ENCODE measurements at places on chromosomes 7 and 10.
A peak's percentile ranks its signal among the peaks of the same experiment; 100 is the strongest.

DNA sequence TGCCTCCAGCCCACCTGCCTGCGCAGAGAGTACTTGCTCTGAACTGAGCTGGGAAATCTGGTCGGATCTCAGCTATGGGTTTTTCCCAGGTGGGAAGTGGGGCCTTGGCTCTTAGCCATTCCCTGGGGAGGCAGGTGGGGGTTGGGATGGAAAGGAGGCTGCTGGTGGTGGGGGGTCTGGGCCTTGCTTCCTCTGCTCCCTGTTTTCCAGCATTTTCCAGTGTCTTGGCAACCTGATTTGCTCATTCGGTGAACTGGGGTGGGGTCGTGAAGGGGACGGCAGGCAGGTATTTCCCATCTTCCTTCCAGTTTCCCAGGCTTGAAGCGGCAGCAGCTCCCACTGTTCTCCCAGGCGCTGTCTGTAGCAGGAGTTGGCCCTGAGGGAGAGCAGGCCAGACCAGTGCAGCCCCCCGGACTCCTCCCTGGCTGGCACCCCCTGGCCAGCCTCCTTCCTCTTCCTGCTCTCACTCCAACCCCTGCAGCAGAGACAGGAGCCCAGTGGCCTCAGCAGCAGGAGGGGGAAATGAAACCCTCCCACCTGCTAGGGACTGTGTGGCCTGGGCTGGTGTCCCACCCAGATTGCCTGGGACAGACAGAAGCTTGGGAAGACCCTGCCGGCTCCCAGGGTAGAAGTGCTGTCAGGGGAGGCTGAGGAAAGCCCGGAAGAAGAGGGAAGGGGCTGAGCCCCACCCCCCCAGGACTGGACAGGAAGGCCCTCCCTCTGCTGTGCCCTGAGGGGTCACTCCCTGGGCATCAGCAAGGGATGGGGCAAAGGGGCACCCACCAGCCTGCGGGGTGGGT, 6.6 kb downstream of the TRIM8 start:
- DNase-seq = no peak

DNA sequence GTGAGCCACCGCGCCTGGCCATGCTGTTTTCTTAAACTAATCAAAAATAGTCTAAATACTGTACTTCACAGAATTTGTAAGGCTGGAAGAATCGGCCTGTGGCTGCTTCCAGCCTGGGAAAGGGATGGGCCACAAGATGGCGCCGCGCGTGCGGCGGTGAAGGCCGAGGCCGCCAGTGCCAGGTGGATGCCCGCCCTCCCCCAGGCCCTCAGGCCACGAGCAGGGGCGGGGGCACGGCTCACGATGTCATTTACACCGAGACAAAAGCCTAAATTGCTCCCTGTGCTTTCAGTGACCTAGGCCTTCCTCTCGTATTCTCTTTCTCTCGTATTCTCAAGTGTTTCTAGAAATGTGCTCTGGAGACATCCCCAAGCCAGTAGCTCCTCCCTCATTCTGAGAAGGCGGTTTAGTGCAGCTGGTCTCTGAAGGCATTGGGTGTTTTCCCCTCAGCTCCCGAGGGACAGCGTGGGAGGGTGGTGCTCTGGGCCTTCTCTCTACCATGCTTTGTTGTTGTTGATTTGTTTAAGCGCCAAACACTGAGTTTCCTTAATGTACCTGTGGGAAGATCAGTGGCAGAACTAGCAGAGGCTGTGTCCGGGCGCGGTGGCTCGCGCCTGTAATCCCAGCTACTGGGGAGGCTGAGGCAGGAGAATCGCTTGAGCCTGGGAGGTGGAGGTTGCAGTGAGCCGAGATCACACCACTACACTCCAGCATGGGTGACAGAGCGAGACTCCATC, 68.4 kb downstream of the CDC123 start:
- DNase-seq = peak; percentile 71

DNA sequence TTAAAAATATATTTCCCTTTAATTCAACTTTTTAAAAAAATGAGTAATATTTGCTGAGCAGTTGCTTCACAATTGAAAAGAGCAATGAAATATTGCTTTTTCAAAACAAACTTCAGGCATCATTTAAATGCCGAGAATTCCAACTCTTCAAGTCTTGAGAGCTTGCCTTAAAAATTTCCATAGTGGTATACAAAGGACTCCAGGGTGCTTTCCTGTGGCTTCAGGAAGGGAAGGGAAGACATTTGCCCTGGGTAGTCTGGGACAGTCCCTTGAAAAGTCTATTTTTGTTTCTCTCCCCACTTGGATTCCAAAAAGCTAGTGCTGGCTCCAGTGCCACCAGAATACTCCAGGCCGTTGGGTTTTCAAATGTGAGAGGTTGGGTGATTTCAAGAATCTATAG, 71.7 kb downstream of the HYCC1 start:
- DNase-seq = no peak

DNA sequence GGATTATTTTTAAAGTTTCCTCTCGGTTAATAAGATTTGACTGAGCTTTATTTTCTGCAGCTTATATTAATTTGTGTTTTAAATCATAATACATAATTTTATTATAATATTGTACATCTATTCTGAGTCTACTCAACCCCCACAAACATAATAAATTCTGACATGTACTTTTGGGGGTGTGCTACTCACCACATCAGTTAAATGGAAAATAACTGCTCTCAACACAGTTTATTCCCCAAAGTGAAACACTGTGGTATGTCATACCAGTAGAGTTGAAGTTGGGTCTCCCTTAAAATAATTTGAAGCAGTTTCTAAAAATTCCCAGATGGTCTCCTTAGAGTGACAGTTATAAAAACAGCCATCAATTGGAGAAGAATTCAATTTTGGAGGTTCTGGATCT, 463.2 kb downstream of the PHTF2 start:
- DNase-seq = no peak

GRCh38 chr7:101159696-101160674, 5.4 kb downstream of the VGF start:
- DNase-seq = no peak

DNA sequence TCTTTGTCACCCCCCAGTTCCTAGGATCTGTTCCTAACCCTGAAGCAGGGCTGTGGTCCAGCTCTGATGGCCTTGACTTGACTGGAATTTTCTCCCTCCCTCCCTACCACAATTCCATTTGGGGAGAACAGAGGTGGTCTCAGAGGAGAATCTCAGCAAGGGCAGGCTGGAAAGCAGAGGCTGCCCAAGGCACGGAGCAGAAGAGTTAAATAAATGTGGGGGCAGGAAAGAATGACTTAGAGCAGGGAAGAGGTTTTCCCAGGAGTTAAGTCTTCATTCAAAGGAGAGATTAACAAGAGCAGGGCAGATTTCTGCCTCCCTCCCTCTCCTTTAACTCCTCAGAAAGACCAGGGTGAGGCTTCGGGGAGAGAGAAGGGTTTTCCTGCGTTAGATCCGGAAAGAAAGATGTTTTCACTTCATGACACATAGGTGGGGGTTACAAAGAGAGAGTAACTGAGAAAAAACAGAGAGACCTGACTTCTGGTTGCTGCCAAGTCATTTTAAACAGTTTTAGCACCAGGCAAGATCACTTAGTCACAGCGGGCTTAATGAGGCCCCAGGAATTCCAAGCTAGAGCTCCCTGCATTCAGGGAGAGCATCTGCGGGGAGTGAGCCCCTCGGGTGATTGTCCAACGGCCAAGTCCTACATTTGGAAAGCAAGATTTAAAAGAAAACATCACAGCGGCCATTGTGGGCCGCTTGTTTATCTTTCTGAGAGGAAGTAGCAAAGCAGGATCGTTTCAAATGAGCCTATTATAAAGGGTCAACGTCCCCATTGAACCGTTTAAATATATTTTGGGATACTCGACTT, 78.7 kb downstream of the ARHGAP22 start:
- DNase-seq = no peak

- no peak for DNase-seq
Observed at GRCh38 chr7:92228100-92228499, 17.6 kb downstream of the KRIT1 start.

- no peak for DNase-seq
Observed at GRCh38 chr10:99341860-99342490, 12.8 kb downstream of the CNNM1 start.

DNA sequence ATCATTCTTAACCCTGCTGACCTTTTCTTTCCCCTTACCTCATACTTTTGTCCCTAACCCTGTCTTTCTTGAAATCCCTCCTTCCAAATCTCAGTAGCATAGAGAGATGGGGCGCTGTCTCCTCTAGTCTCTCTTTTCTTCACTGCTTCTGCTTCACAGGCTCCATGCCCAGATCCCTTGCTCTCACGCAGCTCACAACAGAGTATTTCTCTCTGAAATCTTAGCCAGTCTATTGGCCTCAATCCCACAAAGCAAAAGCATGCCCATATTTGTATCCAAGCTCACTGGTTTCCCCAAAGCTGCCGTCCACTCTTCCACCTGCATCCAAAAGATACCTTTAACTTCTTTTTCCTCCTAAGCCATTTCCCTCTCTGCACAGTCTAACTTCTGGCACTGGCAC, 526.8 kb downstream of the PLXDC2 start:
- no peak for DNase-seq

DNA sequence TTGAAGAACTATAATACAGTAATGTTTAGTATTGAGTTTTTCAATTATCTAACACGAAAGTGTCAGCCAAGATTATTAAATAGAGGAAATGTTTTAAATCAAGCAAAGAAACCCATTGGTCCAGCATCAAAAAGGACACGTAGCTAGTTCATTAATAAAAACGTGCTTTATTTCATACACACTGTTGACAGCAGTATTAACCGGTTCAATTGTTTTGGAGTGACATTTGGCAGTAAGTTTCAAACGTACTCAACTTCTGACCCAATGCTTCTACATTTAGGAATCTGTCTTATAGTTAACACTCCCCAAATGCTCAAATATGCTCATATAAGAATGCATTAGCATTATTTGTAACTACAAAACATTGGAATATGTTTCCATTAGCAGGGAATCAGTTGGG, 41.3 kb downstream of the SLC16A12 start:
- DNase-seq = no peak

DNA sequence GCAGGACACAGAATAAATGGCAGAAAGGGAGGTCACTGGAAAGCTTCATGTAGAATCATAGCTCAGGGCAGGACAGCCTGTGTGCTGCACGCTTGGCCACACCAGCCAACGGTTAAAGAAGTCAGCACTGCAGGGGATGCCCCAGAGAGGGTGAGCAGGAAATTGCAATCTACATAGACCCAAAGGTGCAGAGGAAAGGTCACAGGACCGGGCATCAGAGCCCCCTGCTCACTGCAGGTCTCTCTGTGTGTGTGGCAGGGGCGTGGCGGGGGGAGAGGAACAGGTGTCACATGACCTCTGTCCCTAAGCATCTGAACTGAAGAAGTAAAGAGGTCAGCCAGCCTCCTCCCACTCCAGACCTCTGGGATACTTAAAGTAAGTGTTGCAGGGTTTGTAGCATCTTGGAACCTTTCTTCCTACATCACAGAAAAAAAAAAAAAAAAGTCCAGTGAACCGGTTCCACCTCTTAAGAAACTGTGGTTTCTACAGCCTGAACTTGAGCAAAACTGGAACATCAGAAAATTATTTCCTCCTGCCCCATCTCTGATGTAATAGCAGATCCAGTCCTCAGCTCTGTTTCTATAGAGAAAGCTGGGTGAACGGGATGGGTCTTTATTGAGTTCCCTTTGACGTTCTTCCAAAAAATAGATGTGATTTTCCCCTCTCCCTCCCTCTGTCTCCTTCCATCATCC, 64.3 kb downstream of the RGS10 start:
- no peak for DNase-seq

GRCh38 chr10:63064706-63065105, 68.4 kb upstream of the NRBF2 start:
- DNase-seq = no peak

Data from NCI-H748 treated with DMSO at 0.1 percent for 48 hours (cell line).